Stimulated activated CD4-positive, alpha-beta T cell treated with anti-CD3 and anti-CD28 coated beads, Interleukin-2, amount 100 ng/mL, for 24 hours (primary cell): ENCODE measurements at places on chromosomes 4 and X.

DNA sequence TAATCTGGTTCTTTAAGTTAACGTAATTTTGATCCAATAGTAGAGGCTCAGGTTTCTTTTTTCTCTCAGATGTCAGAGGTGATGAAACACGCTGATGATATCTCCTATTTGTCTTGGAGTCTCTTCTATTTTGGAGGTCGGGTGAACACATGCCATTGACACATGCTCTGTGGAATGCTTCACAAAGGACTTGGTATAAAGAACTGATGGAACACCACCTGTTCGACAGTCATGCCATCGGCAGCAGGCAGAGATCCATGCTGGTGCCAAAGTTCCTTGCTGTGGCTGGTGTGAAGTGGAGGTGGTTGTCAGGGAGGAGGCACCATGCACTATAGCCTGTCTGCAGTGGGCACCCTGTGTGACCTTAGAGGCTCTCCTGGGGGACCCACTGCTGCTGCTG, 94.9 kb downstream of the ATP8A1 start:
- no peak for DNase-seq

GRCh38 chr4:15897577-15897976, 41.0 kb downstream of the FGFBP1 start:
- DNase-seq: no peak

DNA sequence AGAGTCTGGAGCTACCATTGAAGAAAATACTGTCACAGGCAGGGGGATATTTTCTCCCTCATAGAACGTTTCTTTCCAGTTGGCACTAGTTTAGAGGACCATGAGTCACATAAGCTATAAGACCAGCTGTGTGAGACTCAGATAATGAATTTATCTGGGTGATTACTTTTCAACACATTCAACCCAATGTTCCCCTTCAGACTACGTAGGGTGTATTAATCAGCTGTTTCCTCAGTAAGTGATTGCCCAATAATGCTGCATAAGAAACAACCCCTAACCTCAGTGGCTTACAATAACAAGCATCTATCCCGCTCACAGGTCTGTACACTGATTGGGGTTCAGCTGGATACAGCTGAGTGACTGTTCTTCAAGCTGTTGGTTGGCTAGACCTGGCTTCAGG, 38.1 kb downstream of the CBLL2 start:
- DNase-seq: no peak

DNA sequence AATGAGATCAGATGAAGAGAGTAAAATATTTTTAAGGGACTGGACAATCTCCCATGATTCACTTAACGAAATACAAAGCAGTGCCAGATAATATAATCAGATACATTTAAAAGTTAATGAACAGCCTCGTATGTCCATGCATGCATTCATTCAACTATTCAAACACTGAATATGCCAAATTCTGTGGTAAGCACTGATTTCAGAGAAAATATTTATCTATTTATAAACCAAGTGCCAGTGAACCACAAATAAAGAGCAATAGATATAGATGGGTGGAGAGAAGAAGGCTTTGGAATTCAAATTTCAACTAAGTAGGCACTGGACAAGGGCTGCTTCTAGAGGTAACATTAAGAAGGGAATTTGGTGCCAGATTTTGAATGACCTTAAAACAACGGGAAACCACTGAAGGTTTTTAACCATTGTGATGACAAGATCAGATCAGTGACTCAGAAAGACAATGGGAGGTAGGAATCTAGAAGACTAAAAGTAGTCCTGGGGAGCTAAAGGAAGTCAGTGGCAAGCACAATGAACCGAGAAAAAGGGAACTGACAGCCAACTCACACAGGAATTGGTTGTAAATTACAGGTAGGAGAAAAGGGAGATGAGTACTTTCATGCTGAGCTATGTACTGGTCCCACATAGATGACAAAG, 14.2 kb downstream of the ELOVL6 start:
- no peak for DNase-seq

DNA sequence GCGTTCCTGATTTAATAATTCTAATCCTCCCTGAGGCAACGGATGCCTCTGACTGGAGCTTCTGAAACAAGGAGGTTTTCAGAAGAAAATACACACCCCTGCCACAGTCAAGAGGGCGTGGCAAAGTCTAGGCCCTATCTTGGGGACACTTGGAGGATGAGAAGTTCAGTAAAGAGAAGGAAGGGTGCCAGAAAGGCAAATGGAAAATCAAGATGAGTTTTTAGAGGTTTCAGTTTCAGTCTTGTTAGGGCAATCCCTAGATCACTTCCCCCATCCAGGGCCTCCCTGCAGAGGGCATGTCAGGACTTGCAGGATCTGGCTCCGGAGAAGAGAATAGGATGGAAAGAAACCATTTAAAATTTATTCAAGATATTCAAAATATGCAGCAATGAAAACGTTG, 28.5 kb upstream of the FGF2 start:
- DNase-seq: peak; percentile 8

GRCh38 chrX:63613531-63614028, 171.4 kb downstream of the ARHGEF9 start:
- no peak for DNase-seq

- DNase-seq: no peak
Measured at GRCh38 chrX:104253567-104254441, 929 bp downstream of the ESX1 start.

DNA sequence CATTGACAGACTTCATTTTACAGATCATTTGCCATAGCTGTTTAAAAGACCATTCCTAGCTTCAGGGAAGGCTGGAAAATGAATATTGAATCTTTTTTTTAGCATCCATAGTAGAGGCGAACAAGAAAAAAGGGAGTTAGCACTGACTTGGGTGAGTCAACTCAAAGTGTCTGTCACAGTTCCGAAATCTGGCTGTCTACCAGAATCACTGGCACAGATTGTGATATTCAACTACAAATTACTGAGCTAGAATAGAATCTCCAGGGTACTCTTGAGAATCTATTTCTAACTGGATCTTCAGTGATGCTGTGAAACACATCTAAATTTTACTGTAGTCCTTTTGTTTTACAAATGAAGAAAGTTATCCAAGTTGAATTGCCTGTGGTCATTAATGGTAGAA, 31.5 kb downstream of the SEC24B start:
- no peak for DNase-seq

DNA sequence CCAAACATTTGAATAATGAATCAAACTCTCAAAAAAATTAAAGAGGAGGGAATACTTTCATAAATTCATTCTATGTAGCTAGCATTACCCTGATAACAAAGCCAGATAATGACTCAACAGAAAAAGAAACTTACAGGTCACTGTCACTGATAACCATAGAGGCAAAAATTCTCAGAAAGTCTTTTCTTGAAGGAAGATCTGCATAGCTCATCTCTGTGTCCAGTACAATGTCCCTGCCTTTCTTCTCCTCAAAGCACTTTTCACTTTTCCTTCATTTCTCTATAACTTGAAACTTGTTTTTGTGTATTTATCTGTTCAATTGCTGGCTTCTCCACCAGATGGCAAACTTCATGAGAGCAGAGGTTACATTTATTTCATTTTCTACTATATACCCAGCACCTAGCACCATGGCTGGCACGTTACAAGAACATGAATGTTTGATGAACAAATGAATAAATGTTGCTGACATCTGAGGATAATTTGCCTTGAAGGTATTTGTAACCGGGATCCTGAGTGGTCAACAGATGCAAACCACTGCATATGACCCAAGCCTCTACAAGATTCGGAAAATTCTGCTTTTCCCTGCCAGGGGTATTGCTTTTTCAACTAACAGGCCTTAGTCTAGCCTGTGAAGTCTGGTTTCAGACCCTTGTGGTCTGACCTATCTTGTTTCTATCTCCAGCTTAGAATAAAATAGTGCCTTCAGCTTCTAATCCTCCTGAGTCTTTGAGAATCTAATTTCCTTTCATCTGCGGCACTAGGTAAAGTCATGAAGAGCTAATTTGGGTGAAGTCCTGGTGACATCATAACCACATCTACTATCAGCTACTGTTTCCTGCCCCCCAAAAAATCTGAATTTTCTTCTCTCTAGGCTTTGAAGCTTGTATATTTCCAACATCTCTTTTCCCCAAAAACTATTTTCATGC, 52.5 kb upstream of the ANTXR2 start:
- peak; percentile 32 for DNase-seq

- DNase-seq: no peak
Measured at GRCh38 chr4:170305627-170306026, 215.9 kb upstream of the AADAT start.

GRCh38 chr4:7398788-7399439, 35.8 kb downstream of the PSAPL1 start:
- no peak for DNase-seq

DNA sequence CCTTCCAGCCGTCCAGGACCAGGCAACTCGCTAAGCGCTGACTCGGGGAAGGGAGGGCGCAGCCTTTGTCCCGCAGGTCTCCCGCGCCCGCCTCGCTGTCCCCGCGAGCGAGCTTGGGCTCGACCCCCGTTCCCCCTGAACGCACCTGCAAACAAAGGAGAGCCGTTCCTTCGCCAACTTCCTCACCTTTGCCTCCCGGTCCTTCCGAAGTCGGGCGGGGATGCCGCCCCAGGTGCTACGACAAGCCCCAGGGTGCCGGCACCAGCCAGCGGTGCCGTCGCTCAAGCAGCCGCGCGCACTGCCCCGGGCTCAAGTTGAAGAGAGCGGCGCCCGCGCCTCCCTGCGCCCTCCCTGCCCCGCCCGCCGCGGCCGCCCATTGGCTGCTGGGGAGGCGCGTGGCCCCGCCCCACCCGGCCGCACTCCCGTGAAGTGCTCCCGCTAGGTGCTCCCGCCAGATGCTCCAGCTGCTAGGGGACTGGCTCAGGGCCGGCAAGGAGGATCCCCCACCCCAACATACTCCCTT, 107.1 kb downstream of the NSUN7 start:
- DNase-seq: peak; percentile 59

DNA sequence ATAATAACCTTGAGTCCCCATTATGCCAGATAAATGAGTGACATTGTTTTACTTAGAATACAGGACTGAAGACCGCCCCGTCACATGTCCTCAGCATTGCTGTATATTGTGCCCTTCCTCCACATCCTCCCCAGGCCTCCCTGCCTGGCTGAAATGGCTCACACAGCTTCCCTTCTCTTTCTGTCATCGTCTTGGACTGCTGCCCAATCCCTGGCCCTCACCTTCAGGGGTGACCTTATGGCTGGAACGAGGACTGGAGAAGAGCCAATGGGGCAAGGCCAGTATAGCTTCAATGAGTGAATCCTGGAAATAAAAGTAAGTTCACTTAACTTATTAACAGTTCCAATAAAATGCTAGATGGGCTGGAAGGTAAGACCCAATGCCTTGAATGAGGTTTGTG, 2.7 kb downstream of the KCNE5 start:
- DNase-seq: no peak

DNA sequence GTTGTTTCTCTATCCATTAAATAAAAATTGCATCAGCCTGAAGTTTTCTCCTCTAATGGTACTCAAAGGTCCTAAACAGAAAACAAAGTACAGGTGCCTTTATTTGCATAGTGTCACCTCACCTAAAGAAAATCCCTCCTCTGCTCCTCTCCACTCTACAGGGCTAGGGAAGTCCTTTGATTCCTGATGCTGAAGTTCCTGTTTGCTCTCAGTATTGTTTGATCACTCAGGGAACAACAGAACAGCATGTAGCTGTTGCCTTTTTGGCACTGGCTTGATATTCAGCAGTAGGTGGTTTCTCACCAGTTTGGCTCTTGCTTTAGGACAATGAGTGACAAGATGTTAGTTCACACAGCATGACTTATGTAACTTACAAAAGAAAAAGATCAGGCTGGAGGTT, 156.2 kb upstream of the SLC7A11 start:
- DNase-seq: no peak

GRCh38 chrX:134741746-134742145, 83.5 kb upstream of the PLAC1 start:
- no peak for DNase-seq

DNA sequence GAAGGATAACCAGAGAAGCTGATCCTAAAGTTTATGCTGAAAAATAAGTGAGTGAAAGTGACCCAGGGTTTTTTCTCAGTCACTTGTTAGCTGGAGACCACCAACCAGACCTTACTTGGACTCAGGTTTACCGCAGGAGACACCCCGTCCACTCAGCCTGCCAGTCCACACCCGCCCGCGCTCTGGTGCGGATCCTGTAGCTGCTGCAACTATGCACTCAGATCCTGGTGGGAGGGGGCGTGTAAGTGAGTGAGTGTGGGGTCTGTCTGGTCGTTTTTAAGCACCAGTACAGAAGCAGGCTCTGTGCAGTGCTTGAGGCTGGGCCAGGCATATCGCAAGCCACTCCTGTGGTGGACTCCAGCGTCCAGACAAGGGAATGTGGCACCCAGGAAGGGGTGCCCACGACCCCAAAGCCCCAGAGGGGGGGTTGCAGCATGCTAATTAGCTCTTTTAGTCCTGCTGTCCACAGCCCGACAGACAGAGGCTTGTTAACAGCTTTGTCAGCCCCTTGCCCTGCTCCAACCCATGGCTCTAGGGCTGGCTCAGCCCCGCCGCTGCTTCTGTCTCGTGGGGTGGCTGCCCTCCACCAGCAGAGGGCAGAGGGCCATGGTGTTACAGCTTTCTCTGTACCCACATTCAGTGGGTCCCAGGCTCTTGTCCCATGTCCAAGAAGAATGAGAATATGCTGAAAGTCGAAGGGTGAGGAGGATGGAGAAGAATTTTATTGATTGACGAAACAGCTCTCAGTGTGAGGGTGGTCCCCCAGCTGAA, 40.4 kb upstream of the PPP1R2C start:
- no peak for DNase-seq

DNA sequence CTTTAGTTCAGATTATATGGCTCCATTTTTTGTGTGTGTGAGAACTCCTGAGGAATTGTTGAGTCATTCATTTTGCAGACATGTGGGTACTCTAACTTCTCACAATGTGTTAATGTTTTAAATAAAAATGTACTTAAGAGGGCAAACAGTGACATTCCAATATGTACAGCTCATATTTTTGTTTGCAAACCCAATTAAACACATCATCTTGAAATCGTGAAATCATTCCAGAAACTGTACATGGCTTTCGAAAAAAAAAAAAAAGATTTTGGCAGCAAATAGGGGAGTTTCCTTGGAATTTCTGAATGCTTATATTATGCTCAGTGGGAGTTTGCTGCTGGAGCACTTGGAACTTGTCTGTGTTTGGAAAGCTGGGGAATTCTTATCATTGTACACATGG, 85.0 kb downstream of the HPGD start:
- no peak for DNase-seq

DNA sequence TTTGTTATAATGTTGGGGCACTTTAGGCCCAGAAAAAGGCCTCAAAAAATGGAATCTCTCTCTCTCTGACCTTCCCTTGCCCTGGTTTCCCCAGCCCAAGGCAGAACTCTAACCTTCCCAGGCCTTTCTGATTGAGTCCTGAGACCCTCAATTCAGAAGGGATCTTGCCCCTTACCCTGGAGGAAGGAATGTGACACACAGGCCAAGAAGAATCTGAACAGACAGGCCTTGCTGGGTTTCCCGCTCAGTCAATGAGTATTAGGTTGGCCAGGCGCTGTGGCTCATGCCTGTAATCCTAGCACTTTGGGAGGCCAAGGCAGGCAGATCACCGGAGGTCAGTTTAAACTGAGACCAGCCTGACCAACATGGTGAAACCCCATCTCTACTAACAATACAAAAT, 27.6 kb downstream of the ELOVL6 start:
- no peak for DNase-seq

- DNase-seq: no peak
Measured at GRCh38 chr4:86586160-86586572, 7.9 kb upstream of the PTPN13 start.
